H54 (cell line): ENCODE measurements at places on chromosomes 1 and 21.

- no peak for DNase-seq
Measured at GRCh38 chr21:45947716-45948255, 33.8 kb upstream of the COL6A1 start.

DNA sequence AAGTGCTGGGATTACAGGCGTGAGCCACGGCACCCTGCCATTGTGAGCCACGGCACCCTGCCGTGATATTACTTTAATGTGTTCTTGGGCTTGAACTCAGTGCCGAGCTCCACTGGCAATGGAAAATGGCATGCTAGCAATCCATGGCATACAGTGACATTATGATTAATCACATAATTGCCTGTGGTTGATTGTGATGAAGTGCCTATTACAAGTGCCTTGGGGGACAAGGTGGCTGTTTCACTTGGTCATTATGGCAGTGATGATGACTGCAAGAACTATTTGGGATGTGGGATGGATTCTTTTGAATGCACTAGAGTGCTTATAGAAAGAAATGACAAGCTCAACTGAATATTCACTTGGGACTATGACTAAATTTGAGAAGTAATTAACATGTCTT lies 22.3 kb upstream of the HPCAL4 start:
- no peak for DNase-seq

- no peak for DNase-seq
Measured at GRCh38 chr1:114585231-114585630, 3.8 kb upstream of the BCAS2 start.

DNA sequence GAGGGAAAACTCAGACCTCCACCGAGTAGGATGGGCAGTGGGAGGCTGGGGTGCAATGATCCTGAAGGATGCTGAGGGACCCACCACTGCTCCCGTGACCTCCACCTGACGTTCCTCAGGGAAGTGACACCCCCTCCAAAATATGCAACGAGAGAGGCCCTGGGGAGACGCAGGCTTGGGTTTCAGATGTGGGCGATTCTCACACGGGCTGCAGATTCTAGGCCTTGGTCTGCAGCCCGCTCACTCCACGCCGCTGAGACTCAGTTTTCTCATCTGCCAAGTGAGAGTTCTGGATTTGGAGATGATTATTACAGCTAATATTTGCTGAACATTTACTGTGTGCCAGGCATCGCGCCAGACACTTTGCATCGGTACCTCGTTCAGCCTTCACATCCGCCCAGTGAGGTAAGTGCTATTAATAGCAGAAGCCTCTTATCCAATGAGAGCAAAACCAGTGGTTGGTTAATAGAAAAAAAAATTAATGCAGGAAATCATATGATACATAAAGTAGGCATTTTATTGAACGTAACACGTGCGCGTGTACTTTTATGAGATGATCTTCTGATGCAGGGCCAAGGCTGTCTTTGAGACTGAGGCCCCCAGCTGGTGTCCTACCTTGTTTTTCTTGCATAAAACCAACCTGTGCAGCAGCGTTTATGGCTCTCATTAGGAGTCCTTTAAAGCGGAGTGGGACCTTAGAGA lies 102.0 kb upstream of the RUNX3 start:
- DNase-seq: no peak

DNA sequence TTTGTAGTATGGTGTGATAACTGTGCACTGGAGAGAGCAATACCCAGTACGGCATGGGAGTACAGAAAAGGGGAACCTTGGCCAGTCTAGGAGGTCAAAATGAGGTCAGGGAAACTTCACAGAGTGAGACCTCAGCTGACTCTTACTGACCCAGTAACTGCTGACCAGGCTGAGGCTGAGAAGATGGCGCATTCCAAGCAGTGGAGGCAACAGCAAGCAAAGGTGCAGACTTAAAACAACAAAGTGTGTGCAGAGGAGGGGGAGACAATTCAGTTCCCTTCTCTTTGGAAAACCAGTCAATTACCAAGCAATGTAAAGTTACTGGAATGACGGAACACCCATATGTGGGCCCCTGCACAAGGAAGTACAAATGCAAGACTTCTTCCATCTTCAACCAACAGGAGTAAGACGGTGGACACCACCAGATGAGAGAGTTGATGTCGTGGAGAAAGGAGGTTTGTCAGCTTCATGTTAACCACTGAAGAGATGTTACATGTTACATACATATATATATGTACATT lies 54.6 kb upstream of the PRDX6 start:
- DNase-seq: no peak

DNA sequence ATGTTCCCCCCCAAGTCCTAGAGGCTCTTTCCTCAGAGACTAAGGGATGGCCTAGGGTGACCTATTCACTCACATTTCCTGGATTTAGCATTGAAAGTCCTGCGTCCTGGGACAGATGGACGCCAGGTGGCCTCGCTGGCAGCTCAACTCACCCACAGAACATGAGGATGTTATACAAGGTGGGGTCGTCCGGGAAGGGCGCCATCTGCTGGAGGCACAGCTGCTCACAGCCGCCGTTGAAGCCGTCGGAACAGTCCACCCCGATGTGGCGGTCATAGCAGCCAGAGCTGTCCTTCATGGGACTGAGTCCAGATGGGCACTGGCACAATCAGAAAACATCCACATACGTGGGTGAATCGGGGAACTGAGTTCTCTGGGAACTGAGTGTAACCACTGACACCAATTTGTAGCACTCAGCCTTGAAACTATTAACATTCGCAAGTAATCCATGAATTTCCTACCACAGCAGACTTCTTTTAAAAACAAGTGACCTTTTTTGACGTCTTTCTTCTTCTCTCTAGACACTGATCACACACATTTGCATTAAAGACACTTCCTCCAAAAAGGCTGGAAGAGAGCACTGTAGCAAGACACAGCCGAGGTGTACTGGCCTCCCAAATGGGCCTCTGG lies 215.4 kb downstream of the ASTN1 start:
- peak; percentile 30 for DNase-seq
